Activated naive CD8-positive, alpha-beta T cell treated with anti-CD3 and anti-CD28 coated beads, Interleukin-2, amount 10 ng/mL, durations not matched to agents 7 days and 5 days (primary cell): ENCODE measurements at places on chromosomes 6 and 20. TPM values are rescaled to one million over a fixed set of nuclear protein-coding genes. Genes with fewer than 3 reads are reported as not detected.

DNA sequence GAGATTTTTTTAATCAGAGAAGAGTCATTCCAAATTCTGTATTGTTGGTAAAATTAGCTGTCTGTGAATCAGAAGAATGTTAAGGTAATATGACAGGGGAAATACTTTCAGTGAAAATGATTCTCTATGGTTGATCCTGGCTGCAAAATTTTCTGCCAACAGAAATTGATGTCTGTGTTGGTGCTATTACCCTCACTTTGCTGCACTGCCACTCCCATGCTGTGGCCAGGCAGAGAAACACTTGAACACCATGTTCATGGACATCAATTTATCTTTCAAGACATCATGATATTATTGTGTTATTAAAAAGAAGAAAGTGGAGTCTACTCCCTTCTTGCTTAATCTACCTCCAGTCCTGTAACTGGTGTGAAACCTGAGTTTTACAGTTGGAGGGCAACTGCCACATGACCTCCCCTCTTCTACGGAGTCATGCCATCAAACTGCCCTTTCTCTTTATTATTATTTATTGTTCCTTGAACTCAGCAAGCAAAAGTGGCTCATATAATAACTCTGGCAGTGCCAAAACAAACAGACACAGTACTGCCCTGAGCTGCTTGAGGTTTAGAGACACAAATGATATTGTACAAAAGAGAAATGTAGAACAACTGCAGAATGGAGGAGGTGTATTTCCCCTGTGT lies 288.0 kb upstream of the JAG1 start:
- DNase-seq, result no peak

DNA sequence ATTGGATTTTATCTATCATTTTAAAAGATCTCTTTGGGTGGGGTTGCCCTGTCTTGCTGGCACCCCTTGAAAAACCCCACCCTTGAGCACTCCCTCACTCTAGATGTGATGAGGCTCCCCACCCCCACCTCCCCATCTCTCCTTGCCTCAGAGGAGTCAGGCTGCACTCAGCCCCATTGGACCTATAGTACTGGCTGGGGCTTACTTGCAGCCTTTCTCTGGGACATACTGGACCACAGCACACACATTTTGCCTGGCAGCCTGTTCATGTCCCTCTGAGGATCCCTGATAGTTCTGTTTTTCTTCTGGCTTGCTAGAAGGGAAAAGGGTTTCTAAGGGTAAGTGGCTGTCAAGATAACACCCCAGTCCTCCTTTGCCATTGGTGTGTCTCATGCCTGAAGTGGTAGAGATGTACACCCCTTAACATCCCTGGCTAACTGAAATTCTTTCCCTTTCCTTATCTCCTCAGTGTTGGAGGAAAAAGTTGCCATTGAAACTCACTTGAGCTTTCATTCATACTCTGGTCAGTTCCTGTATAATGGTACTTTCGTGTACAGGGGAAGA lies 553.4 kb upstream of the CITED2 start:
- no peak for DNase-seq

DNA sequence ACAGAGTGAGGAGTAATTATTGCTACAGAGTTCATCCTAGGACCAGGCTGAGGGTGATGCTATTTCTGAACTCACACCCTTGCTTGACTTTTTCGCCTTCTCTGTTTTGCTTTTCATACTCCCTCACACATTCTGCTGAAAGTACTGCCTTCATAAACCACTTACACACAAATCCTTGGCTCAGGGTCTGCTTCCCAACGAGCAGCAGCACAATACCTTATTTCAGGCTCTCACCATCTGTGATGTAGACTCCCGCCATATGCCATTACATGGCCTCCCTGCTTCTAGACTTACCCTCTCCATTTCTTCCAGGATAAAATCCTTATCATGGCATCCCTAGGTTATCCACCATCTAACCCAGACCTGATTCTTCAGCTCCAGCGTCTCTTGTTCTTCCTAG lies 321.3 kb upstream of the SPTLC3 start:
- no peak for DNase-seq

- no peak for DNase-seq
These were observed 18.2 kb upstream of the ANGPT4 start for GRCh38 chr20:934186-934840.

Gene SIM1
- not detected for total RNA-seq

GRCh38 chr6:48986845-48987244 lies 476.2 kb downstream of the MMUT start:
- DNase-seq, result no peak

DNA sequence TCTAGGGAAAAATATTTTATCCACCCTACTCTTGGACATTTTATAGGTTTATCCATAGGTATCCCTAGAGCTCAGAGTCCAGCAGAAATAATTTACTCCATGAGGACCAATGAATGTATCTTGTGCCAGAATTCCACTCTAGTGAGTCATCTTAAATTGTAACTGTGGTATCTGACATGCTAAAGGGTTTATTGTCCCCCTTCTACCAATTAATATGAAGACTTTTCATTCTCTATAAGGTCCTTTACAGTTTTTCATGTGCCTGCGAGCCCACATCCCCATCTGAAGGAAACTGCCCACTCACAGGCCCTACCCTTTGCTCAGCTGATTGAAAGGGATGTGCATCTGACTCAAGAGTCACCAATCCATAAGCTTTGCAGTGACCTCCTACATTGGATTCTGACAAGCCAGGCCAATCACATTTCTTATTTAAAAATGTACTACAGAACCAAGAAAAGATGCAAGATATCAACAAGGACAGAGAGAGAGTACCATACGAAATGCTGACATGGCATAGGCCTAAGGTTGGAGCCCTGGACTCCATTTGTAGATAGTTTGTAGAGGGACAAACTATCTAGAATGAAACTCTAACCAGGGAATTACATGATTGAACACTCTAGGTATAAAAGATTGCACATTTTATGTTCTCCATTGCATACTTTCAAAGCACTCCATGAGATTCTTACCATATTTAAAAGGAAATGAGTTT lies 93.4 kb upstream of the DEFB112 start:
- DNase-seq, result no peak

Gene SLC32A1
- total RNA-seq, result not detected

Gene OR2H1
- not detected for total RNA-seq

Gene TNF
- 18.5 TPM for total RNA-seq

GRCh38 chr20:48003021-48003420 lies 217.7 kb upstream of the SULF2 start:
- DNase-seq, result no peak

GRCh38 chr6:16539086-16539931 lies 222.0 kb downstream of the ATXN1 start:
- DNase-seq, result no peak

Gene MROH8
- total RNA-seq, result 2.5 TPM
